AML-193 (cell line): ENCODE measurements at places on chromosomes 4 and X.

DNA sequence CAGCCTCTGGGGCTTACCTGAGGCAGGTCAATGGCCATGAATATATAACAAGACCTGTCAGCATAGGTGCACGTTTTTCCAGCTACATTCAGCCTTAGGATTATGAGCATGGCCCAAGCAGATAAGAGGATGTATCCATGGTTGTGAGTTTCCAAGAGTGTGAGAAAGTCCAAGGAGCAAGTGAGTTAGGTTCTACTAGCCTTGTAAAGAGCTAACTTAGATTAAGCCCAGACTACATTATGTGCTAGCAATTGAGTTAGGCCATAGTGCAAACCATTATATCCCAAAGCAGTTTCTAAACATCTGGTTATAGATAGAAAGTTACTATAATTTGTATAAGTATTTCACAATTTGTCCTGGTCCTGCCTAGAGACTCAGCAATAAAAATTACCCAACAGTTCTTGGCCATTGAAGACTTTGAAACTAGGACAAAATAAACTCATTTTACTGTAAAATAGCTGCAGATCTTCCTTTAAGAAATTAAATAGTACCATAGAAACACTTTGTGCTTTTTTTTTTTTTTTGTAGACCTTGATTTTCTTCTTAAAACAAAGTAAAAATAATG, 312.0 kb downstream of the CAMK2D start:
- DNase-seq: no peak

- DNase-seq: no peak
Measured at GRCh38 chr4:89123451-89123851, 12.1 kb downstream of the TIGD2 start.

GRCh38 chrX:108165383-108166111, 74.0 kb downstream of the ATG4A start:
- no peak for DNase-seq

DNA sequence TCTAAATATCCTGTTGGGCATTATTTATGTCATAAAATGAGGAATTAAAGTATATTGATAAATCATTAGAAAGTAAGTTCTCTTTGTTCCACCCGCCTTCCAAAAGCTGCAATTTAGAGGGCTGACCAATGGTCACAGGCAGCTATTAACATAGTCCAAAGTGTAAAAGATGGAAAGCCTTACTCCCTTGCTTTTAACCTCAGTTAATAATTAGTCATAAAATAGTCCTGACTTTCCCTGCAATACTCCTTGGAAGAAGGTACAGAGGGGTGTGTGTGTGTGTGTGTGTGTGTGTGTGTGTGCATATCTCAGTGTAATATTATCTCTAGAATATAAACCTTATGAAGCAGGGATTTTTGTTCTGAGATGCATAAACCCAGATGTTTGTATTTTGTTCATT, 275.4 kb downstream of the FAT4 start:
- no peak for DNase-seq

- no peak for DNase-seq
Measured at GRCh38 chrX:44085209-44085608, 112.0 kb upstream of the NDP start.

DNA sequence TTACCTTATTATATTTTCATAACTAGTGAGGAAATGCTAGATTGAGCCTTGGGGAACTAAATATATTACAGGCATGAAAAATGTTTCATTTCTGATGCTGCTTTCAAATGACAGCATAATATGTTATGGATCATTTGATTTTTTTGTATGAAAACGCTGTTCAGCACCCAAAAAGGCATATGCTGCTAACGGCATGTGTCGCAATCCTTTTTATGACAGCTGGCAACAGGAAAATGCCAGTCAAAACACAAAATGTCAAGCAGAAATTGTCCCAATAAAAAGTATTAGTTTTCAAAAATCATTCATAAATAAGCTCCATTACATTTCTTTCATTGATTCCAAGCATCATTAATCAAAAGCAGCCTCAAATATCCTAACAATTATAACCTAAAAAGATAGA, 1244.5 kb downstream of the PCDH7 start:
- DNase-seq: no peak

DNA sequence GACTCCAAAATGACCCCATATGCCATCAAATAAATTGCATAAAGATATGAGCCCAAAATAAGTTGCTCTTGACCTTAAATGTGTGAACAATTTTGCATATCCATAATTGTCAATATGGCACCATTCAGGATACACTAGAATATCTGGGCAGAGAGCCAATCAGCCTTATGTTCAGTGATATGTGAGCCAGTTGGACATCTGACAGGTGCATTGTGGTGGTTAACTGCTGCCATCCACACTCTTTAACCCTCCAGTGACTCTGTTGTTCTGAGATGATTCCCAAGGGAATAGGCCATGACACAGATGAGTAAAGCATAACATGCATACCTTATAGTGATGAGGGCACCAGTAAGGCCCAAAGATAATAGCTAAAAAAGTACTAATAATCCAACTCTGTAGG, 500.1 kb downstream of the PCDH18 start:
- DNase-seq: no peak

GRCh38 chr4:175109933-175110332, 191.8 kb downstream of the ADAM29 start:
- peak; percentile 22 for DNase-seq

- peak; percentile 9 for DNase-seq
Measured at GRCh38 chrX:153793291-153793690, 884 bp downstream of the IDH3G start.

- DNase-seq: no peak
Measured at GRCh38 chrX:790783-791360, 160.3 kb downstream of the SHOX start.

- DNase-seq: no peak
Measured at GRCh38 chr4:115222061-115222460, 108.6 kb upstream of the NDST4 start.

GRCh38 chr4:119082661-119083060, 53.0 kb upstream of the MYOZ2 start:
- DNase-seq: no peak

DNA sequence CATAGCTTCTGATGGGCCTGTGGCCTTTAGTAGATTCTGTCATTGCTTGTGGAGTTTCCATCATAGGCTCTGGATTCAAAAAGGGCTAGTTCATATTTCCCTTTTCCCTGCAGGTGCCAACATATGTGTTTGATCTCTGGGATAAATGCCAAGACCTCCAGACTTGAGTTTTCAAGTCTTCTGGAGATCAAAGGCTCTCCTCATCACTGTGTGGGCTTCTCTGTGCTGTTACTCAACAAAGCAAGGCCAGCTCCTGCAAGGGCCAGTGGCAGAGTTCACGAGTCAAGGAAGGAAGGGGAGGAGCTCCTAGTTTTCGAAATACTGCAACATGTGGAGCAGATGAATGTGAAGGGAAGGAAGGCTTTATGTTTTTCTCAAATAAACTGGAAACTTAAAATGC, 62.7 kb upstream of the SCML1 start:
- DNase-seq: peak; percentile 58

DNA sequence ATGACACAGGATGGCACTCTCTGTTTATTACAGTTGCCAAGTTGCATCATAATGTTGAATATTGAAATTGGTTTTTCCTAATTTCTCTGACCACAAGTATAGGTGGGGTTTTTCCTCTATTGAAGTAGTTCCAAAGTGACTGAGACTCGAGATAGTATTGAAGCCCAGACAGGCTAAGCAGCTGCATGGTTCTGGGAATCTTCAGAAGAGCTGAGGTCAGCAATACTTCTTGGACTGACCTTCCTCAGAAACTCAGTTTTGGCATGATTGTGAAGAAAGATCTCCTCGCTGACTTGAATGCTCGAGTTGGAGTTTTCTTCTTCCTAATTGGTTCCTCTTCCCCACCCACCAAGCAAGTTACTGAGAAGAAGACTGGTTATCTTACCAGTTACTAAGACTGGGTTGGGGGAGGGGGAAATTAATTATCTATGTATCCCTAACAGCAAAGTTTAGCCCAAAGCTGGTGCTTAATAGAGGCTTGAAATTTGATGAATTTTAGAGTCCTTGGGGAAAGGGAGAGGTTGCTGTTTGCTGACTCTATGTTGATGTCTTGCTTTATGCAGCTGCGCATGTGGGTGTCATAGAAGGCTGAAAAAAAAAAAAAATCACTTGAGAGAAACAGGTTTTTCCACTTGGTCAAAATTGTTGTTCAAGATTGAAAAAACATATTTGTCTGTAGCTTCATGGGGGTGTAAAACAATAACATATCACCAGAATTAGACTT, 91.1 kb downstream of the P2RY10 start:
- DNase-seq: peak; percentile 1

- no peak for DNase-seq
Measured at GRCh38 chr4:113945906-113946305, 33.5 kb downstream of the ARSJ start.

GRCh38 chr4:55078987-55079386, 46.4 kb downstream of the KDR start:
- no peak for DNase-seq
